ENCODE measurements at places on chromosomes 2 and 18. TPM values are rescaled to one million over a fixed set of nuclear protein-coding genes. Genes with fewer than 3 reads are reported as not detected.
A peak's percentile ranks its signal among the peaks of the same experiment; 100 is the strongest.

DNA sequence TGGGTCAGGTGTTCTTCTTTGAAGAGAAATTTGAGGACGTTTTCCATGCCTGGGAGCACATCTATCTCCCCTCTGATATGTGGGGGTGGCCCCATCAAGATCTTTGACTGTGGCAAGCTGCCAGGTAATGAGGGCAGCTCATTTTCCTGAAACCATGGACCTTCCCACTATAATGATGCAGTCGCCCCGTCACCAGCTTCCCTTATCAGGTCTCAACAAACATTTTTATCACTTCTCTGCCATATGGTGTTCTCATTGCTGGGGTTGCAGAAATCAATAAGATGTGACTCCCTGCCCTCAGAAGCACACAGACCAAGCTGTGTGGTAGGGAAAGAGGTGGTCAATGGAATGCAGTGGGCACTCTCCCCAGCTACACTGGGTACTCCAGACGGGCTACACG, 48.4 kb upstream of the B3GNT7 start:
- no peak for DNase-seq

GRCh38 chr2:15034246-15034645, 401.7 kb downstream of the LRATD1 start:
- no peak for DNase-seq

DNA sequence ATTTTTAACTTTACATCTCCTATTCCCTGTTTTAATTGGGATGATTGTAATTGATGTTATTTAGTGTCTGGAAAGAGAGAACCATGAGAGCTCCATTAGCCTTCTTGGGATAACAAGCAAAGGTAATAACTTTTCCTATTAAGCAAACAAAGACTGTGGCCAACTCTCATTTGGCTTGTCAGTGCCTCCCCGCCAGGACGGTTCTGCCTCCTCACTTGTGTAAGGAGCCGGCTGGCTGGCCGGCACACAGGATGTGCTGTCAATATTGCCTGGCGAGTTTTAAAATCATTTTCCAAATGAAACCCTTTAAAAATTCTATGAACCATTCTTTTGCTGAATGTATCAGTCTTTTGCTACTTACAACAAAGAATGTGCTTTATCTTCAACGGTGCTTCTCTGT, 898.3 kb downstream of the CPS1 start:
- DNase-seq, result peak; percentile 19

GRCh38 chr2:155703917-155704316, 628.6 kb downstream of the NR4A2 start:
- DNase-seq, result no peak

DNA sequence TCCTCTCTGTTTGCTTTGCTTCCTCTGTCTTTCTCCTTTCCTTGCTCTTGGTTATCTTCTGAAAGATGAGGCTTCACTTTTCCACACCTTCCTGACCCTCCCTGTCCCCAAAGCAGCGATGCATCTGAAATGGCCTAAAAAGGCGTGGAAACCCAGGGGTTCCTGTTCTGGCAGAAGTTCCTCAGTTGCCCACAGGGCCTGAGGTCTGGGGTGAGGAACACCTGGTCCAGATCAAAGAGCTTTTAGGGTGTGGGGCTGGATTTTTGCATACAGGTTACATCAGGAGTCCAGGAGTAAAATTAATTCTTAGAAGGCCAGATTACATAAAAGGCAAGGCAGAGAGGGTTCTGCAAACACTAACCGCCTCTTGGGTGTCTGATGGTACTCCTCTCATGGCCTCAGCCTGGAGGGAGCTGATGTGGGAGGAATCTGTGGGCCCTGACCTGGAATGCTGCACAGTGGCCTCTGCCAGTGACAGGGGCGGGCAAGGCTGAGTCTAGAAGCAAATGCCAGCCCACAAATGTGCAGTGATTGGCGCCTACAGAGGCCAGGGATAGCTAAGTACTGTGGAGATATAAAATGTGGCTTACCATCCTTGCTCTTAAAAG, 41.8 kb downstream of the INPP4A start:
- DNase-seq, result no peak

DNA sequence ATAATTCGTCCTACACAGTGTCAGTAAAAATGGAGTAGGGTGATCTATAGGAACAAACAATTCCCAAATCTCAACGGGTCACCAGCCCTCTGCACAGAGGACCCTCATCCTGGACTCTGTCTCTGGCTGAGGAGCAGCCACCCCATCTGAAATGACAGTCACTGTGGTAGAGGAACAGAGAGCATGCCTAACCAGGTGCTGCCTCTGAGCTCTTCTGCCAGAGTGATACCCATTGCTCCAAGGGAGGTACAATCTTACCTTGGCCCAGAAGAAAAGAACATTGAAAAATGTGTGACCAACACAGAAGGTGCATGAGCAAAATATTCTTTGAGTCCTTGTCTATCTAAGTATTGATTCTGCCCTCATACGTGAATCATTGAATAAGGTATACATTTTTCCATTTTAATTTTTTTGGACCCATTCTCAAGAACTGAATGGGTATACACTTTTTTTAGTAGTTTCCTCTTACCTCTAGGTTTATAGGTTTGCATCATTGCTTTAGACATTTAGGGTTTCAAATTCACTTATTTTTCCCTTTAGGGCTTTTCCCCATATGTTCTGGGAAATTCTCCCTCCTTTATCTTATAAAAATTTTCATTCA, 8.7 kb downstream of the SP140 start:
- DNase-seq, result no peak

DNA sequence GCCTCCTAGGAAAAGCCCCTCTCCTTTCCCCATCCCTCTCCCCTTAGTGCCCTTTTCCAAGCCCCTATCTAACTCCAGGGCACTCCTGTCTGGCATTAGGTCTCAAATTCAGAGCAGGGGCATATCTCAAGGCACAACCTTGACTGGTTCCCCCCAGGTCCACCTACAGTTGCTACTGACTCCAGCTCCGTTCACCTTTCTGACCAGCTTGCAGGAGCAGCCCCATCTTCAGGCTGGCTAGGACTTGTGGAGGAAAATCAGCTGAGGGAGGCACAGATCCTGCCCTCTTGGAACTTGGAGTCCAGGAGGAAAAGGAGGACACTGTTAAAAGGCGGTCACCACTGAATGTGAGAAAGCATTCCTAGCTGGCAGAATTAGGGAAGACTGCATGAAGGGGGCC, 152.4 kb downstream of the ZFP36L2 start:
- no peak for DNase-seq

- no peak for DNase-seq
Measured at GRCh38 chr2:59791004-59791618, 762.3 kb downstream of the BCL11A start.

DNA sequence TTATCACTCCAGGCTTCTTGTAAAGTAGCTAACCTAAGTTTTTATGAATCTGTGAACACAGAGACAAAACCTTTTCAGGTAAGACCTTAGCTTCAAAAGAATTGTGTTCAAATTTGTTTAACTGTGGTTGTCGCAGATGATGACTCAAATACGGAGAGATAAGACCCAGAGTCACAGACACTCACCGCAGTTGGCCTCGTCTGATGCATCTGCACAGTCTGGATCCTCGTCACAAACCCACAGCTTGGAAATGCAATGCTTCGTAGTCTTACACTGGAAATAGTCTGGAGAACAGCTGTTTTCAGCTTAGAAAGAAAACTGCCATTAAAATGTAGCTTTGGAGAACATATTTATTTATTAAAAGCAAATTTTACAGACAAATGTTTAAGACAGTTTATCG, 1662.1 kb upstream of the NXPH2 start:
- DNase-seq, result no peak

GRCh38 chr2:26122630-26123029, 50.3 kb upstream of the GAREM2 start:
- no peak for DNase-seq

DNA sequence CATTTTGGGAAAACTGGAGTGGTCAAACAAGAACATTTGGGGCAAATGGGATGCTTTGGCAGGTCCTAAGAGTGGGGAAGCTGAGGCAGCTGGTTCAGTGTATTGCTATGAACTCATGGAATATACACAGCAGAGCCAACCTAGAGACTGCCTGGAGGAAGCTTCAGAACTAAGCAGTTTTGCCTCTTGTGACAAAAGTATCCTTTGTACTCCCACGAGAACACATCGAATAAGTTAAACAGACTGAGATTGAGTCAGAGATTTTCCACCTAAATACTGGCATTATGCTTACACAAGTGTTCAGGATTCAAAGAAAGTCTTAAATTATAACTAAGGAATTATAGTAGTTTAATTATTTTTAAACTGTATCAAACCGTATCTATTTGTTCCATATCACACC, 5.2 kb upstream of the ARMC9 start:
- DNase-seq, result no peak

GRCh38 chr2:207950063-207950760, 75.1 kb downstream of the PLEKHM3 start:
- no peak for DNase-seq

GRCh38 chr18:33583901-33584300, 5.9 kb downstream of the ASXL3 start:
- no peak for DNase-seq

- no peak for DNase-seq
Measured at GRCh38 chr2:67515056-67515455, 117.9 kb downstream of the ETAA1 start.

DNA sequence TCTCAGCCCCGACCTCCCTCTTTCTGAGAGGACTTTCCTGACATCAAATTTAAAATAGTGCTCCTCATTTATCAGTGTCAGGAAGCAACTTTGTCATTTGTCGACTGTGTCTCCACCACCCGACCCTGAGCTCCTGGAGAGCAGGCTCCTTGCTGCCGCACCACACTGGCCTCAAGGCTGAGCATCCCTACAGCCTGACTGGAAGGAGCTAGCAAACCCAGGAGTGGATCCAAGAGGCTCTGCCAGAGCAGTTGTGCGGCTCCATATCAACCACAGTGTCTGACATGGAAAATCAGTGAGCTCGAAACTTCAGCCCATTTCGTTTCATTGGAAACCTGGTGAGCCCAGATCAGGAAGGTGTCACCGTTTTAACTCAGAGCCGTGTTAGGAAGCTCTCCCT, 125.2 kb downstream of the PTGR3 start:
- DNase-seq, result no peak

GRCh38 chr2:134348239-134348638, 94.4 kb downstream of the MGAT5 start:
- no peak for DNase-seq

GRCh38 chr2:39602616-39603015, 63.1 kb upstream of the TMEM178A start:
- DNase-seq, result no peak

DNA sequence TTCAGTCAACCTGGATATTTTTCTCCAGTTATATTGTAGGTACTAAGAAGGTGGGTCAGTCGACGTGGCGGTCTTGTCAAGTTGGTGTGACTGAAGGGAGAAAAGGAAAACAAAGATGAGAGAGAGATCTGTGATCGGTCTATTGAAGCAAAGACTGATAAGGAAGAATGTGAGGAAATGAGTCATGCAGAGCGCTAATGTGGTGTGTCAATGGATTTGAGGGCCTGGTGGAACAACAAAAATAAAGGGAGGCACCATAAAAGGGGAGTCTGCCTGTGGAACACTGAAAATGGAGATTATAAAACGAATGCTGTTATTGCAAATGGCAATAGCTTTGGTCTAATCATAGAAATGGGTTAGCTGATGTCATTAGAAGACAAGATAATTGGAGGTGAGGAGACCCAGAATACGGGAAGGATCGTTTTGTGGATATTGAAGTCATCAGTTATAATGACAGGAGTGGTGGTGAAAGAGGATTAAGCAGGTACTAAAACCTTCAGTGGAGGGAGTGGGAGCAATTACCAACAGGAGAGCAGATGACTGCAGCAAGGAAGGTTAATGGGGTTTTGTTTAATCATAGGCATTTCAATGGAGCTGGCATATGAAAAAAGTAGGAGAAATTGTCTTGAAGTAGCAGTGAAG, 599.1 kb upstream of the FSHR start:
- DNase-seq, result peak; percentile 65

GRCh38 chr2:88540346-88540745, 86.9 kb downstream of the EIF2AK3 start:
- DNase-seq, result no peak

DNA sequence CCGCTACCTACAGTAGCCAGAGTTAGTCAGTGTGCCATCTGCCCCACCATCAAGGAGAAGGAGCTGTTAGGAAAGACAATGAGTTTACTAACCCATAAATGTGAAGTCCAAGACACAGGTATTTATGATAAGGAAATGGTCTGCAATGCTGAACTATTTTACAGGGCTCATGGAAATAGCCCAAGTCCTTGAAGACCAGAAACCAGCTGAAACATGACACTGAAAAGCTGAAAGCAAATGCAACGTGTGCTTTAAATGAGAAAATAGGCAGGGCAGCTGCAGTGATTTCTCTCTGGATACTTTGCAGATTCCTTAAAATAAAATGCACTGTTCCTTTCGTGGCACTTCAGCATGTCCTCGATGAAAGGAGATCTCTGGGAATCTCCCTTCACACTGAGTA, 256.4 kb upstream of the TCF4 start:
- DNase-seq, result no peak

GRCh38 chr2:153557211-153557610, 78.6 kb upstream of the RPRM start:
- DNase-seq, result no peak

Gene SLC5A7
- not detected for total RNA-seq

Gene NPHP1
- total RNA-seq, result 4.5 TPM

Gene COL4A4
- not detected for total RNA-seq

Gene OTOS
- not detected for total RNA-seq

Gene GPBAR1
- 0.30 TPM for total RNA-seq

Gene SNED1
- total RNA-seq, result 5.0 TPM

Gene RESP18
- not detected for total RNA-seq

Gene COL4A3
- not detected for total RNA-seq

Gene RAB27B
- total RNA-seq, result not detected

Gene DQX1
- 0.71 TPM for total RNA-seq
